HFFc6 (cell line): ENCODE measurements at places on chromosomes 5 and 9.

- H3K27ac ChIP-seq = no peak overlapping the region
- no peaks in the 10 kb centered on the region; the same call in 1 of the 2 replicates for H3K27me3 ChIP-seq
- no peaks in the 10 kb centered on the region; the same call in 1 of the 2 replicates for H3K4me1 ChIP-seq
- peak; percentile 12 for DNase-seq
- H3K4me3 ChIP-seq = no peak overlapping the region
Observed at GRCh38 chr9:12739014-12739652, 35.7 kb upstream of the LURAP1L start.

DNA sequence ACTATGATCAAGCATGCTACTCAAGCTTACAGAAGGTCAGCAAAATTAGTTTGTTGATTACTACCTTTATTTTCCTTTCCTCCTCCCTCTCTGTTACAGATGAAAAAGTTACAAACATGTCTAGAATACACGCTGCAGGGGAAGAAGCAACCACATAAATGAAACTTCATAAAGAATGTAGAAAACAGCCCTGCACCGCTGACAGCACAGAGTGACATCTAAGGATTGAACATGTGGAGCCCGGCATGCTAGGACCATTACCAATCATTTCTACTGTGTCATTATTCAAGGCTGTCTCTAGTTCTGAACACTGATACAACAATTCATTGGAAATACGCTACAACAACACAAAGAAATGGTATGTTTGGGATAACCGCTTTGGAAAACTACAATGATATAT, 261.1 kb downstream of the MLLT3 start:
- no peak overlapping the region for H3K4me3 ChIP-seq
- no peaks in the 10 kb centered on the region for H3K36me3 ChIP-seq
- no peaks in the 10 kb centered on the region; the same call in 1 of the 2 replicates for H3K27me3 ChIP-seq
- H3K4me1 ChIP-seq = peaks cover 25% of the 10 kb centered on the region
- H3K27ac ChIP-seq = no peak overlapping the region

GRCh38 chr5:125898851-125899405, 524.3 kb upstream of the GRAMD2B start:
- no peak for DNase-seq
- no peaks in the 10 kb centered on the region for H3K27me3 ChIP-seq
- H3K4me3 ChIP-seq = no peak overlapping the region
- H3K27ac ChIP-seq = no peak overlapping the region
- no peaks in the 10 kb centered on the region for H3K36me3 ChIP-seq

- H3K4me3 ChIP-seq = no peak overlapping the region
- H3K36me3 ChIP-seq = no peaks in the 10 kb centered on the region
- DNase-seq = no peak
- no peaks in the 10 kb centered on the region for H3K4me1 ChIP-seq
- no peak overlapping the region for H3K27ac ChIP-seq
Observed at GRCh38 chr5:107633171-107633901, 37.4 kb downstream of the EFNA5 start.

DNA sequence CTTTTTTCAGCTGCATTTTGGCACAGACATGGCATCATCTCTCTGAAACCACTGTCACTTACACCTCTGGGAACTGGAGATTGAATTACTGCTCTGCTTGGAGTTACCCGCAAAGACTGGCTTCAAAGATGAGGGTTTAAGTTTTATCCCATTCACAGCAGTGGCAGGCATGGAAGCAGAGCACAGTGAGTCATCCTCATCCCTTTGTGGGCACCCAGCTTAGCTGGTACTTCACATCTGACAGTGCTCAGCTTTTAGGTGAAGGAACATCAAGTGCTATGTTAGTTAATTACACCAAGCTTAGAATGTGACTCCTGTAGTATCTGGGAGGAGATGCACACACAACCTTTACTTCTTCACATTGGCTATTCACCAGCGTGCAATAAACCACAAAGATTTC, 24.8 kb upstream of the ALDH1A1 start:
- no peak for DNase-seq
- peaks cover 3% of the 10 kb centered on the region; the same call in 1 of the 2 replicates for H3K27me3 ChIP-seq
- no peak overlapping the region for H3K27ac ChIP-seq

- peak overlapping the region; percentile 95 for H3K27ac ChIP-seq
- H3K4me1 ChIP-seq = peaks cover 38% of the 10 kb centered on the region
- H3K27me3 ChIP-seq = peaks cover 4% of the 10 kb centered on the region
- peaks cover 12% of the 10 kb centered on the region for H3K36me3 ChIP-seq
- DNase-seq = peak; percentile 63
Observed at GRCh38 chr9:126805554-126806262, 868 bp downstream of the ZBTB43 start.

DNA sequence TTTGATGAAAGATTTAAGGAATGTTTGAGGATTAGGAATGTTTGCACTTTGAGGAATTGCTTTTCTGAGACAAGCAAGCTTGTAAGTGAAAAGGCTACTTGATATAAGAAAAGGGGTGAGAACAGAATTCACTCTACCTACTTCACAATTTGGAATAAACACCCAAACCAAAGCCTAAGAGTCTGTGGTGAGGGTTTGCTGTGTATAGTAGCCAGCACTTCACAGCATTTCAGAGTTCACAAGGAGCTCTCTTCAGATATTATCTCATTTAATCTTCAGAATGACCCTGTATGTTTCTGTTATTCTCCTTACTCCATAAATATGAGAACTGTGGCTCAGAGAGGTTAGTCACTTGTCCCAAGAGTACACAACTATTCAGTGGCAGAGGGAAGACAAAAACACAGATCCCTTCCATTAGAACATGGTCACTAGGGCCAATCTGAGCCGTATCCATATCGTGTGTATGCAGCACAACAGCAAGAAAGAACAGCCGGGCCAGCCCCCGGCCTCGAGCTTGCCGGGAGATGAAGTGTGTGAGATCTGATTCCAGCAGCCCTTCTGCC, 92.4 kb downstream of the FRMD3 start:
- DNase-seq = no peak
- H3K27me3 ChIP-seq = peaks cover 2% of the 10 kb centered on the region
- no peaks in the 10 kb centered on the region for H3K36me3 ChIP-seq
- no peak overlapping the region for H3K4me3 ChIP-seq
- H3K4me1 ChIP-seq = peaks cover 62% of the 10 kb centered on the region
- H3K27ac ChIP-seq = no peak overlapping the region

GRCh38 chr5:113373426-113373825, 61.4 kb downstream of the TSSK1B start:
- peaks cover 4% of the 10 kb centered on the region for H3K27me3 ChIP-seq
- H3K4me1 ChIP-seq = no peaks in the 10 kb centered on the region
- DNase-seq = no peak
- no peak overlapping the region for H3K4me3 ChIP-seq
- no peaks in the 10 kb centered on the region for H3K36me3 ChIP-seq

- H3K27ac ChIP-seq = 0 out of 2 replicates have a peak overlapping the region, but pooled peaks have one; percentile 9
- peaks cover 3% of the 10 kb centered on the region for H3K27me3 ChIP-seq
- no peak overlapping the region for H3K4me3 ChIP-seq
- H3K36me3 ChIP-seq = no peaks in the 10 kb centered on the region
Observed at GRCh38 chr5:137635521-137635921, 100.4 kb downstream of the KLHL3 start.

DNA sequence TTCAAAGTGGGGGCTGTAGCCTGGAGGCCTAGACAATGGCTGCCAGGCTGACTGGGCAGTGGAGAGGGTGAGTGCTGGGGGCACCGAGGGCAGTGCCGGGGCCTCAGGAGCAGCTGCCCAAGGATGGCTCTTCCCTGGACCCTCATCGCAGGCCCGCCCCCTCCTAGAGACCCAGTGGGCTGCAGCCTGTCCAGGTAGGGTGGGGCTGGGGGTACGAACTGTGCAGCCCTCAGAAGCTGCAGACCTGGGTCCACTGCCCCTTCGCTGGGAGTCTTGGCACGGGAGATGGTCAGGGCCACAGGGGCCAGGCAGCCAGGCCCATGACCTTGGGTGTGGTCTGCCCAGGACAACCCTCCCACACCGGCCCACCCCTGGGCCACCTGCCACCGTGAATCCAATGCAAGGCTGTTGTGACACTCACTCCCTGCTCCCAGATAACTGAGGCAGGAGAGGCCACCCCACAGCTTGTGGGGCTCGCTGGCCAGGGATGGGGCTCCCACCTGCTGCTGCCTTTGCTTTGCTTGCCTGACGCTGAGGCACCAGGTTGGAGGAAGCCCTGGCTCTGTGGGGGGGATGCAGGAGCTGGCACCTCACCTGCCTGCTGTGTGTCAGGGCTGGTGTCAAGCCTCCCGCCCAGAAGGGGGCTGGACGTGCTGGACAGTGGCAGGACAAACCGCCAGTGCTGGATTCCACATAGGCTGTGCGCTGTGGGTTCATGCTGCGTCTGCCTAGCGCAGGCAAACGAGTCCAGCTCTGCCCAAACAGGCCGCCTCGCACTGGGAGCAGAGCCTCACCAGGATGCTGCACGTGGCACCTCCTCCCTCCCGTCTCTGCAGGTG, 23.1 kb upstream of the SLC9A3 start:
- no peaks in the 10 kb centered on the region for H3K36me3 ChIP-seq
- peaks cover 24% of the 10 kb centered on the region for H3K27me3 ChIP-seq
- no peak overlapping the region for H3K4me3 ChIP-seq
- H3K27ac ChIP-seq = no peak overlapping the region

DNA sequence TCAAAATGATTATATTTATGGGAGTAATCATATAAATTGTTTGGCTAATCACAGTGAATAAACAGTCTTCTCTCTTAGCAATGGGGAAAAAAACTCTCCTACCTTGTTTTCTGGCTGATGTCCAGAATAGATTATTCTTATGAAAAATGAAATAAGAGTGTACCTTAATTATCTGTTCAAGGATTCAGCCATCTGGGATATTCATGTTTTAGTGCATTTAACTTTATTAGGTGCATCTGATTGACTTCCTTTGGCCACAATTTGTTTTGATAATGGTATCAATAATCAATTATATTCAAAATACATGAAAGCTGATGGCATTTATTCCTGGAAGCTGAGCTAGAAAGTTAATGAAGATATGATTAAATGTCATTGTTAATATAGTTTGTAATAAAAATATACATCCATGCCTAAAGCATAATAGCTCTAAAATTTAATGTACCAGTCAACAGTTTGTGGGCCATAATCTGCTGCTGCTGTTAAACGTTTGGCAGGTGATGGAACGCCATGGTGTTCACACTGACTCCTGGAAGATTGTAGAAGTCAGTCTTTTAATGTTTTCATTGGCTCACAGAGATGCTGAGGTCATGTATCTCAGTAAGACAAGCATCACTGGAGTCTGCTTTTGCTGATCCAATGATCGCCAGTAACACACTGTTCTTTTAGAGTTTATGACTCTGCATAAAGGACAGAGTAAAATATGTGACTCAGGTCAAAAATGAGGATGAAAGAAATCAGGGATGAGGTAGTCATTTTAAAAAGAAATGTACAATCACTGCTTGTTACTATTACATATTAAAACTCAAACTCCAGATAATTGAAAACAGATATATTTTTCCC, 105.8 kb downstream of the ISL1 start:
- H3K4me3 ChIP-seq = no peak overlapping the region
- H3K27me3 ChIP-seq = no peaks in the 10 kb centered on the region; the same call in 1 of the 2 replicates
- DNase-seq = peak; percentile 4

GRCh38 chr5:123382252-123382651, 41.0 kb downstream of the CEP120 start:
- H3K4me1 ChIP-seq = no peaks in the 10 kb centered on the region
- H3K36me3 ChIP-seq = no peaks in the 10 kb centered on the region
- no peak overlapping the region for H3K4me3 ChIP-seq

- no peaks in the 10 kb centered on the region for H3K36me3 ChIP-seq
- H3K4me3 ChIP-seq = no peak overlapping the region
- DNase-seq = no peak
- H3K27ac ChIP-seq = no peak overlapping the region
Observed at GRCh38 chr9:124792257-124793014, 15.5 kb downstream of the OLFML2A start.

GRCh38 chr5:99272576-99272975, 343.8 kb upstream of the CHD1 start:
- DNase-seq = no peak
- H3K27me3 ChIP-seq = no peaks in the 10 kb centered on the region
- no peak overlapping the region for H3K4me3 ChIP-seq
- H3K27ac ChIP-seq = no peak overlapping the region

- H3K36me3 ChIP-seq = no peaks in the 10 kb centered on the region
- no peak for DNase-seq
- H3K27ac ChIP-seq = no peak overlapping the region
- peaks cover 26% of the 10 kb centered on the region for H3K4me1 ChIP-seq
- H3K4me3 ChIP-seq = no peak overlapping the region
Observed at GRCh38 chr9:116008278-116008677, 145.3 kb upstream of the PAPPA start.
